Activated T-helper 17 cell treated with anti-CD3 and anti-CD28 coated beads, Interleukin-2, amount 50 U/mL, for 72 hours (primary cell): ENCODE measurements at places on chromosomes 12 and 14.

DNA sequence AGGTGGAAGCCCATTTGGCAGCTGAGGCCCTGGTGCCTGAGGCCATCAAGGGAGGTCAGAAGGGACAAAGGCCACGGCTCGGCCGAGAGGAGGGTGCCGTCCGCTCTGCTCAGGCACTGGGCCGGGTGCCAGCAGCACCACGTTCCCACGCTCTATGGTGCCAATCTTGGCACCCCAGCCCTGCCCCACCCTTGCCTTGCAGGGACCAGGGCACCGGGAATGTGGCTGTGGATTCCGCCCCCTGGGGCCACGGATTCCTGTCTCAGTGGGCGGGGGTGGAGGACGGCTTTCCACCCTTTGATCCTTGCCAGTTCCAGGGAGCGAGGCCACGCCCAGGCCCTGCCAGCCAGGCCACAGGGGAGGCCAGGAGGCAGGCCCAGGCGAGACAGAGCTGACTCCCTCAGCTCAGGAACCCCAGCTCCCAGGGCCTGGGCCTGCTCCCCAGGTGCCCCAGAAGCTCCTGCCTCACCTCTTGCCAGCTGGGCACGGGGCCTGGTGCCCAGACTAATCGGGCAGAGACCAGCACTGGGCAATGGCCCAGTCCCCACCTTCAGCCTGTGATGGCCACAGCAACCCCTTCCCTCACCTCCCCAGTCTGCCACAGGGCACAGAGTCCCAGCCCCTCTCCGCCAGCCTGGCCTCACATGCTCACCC lies 26.4 kb upstream of the GPR132 start:
- no peak for ATAC-seq

- no peak for ATAC-seq
Measured at GRCh38 chr12:91910871-91911388, 234.7 kb downstream of the BTG1 start.

- ATAC-seq: no peak
Measured at GRCh38 chr14:22847661-22848341, 11.4 kb downstream of the MMP14 start.

- ATAC-seq: no peak
Measured at GRCh38 chr14:53999061-53999488, 42.5 kb upstream of the BMP4 start.

- ATAC-seq: no peak
Measured at GRCh38 chr14:75579882-75580281, 1.5 kb downstream of the FLVCR2 start.

GRCh38 chr12:101935890-101936746 lies 58.7 kb downstream of the DRAM1 start:
- ATAC-seq: peak; percentile 94

- ATAC-seq: peak; percentile 77
Measured at GRCh38 chr12:6532051-6532926, 2.0 kb upstream of the GAPDH start.

GRCh38 chr14:95577067-95577800 lies 42.4 kb downstream of the GLRX5 start:
- ATAC-seq: no peak

GRCh38 chr12:46087916-46088439 lies 97.6 kb upstream of the SCAF11 start:
- no peak for ATAC-seq

- ATAC-seq: no peak
Measured at GRCh38 chr14:43803076-43803689, 703.9 kb downstream of the FSCB start.

DNA sequence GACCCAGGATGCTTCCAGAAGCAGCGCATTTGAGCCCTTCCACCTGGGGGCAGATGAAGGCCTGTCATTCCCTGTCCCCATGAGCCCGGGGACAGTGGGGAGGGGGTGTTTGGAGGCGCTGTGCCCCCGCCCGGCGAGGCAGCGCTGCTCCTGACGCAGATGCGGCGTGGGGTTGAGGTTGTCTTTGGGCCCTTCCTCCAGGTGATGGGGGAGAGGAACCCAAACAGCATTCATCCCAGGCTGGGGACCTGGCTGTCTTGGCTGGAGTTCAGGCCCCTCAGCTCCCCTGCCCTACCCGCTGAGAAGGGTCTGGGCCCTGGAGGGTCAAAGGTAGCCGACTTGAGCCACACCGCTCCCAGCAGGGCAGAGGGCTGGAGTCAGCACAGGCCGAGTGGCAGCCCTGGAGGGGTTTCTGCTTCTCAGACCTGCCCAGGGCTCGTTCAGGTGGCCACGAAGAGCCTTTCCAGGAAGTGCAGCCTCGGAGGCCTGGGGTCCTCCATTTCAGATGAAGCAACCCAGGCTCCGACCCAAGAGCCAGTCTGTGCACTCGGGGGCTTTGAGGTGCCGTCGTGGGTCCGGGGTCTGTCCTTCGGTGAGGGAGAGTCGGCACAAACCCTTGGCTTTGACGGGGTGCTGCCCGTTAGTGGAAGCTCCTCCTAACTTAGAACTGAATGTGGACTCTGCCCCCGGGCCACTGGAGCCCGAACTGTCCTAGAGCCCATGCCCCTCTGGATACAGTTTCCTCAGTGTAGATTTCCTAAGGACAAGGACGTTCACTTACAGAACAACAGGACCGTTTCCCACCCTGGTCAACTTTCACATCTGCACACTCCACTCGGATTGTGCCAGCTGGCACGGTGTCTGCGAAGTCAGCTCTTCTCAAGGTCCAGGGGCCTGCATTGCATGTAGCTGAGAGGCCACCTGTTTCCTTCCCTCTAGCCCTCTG lies 16.1 kb downstream of the ACADS start:
- ATAC-seq: no peak

DNA sequence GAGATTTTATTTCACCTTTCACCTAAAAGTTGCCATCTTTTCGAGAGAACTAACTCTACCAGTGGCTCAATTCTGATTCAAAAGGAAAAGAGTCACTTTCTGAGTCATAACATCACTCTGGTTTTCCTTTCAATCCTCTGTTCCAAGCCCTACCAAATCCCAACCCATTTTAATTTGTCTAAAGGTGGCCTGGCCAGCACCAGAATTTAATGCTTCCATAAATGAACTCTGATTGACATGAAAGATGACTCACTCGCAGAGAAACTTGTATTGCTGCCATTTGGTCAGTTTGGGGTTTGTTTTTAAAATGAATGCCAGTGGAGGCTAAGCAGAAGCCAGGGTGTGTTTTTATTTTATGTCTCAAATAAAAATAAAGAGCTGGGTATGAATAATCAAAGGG lies 117.4 kb upstream of the SOX5 start:
- no peak for ATAC-seq

GRCh38 chr12:63206909-63207308 lies 55.9 kb upstream of the AVPR1A start:
- no peak for ATAC-seq

DNA sequence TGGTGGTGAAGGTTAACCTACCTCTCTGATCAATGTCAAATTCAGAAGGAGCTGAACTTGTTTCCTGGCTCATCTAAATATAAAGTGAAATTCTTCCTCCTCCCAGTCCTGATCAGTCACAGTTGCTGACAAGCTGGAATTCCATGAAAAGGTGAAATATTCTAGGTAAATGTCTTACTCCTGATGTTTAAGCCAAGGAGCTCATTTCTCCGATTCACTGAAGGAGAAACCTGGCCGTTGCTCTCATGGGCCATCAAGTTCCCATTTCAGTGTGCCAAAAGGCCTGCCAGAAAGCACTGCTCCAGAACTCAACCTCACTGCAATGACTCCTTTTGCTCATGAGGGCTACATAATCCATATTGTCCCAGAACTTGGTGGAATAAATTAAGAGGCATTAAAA lies 707.5 kb downstream of the GALC start:
- no peak for ATAC-seq

GRCh38 chr12:107469011-107469410 lies 216.6 kb upstream of the PWP1 start:
- ATAC-seq: no peak

- no peak for ATAC-seq
Measured at GRCh38 chr12:64655141-64655540, 44.8 kb downstream of the RASSF3 start.

GRCh38 chr14:32202491-32202997 lies 525 bp downstream of the RNU6-8 start:
- ATAC-seq: no peak

GRCh38 chr12:96308881-96309280 lies 91.4 kb downstream of the CDK17 start:
- ATAC-seq: no peak

DNA sequence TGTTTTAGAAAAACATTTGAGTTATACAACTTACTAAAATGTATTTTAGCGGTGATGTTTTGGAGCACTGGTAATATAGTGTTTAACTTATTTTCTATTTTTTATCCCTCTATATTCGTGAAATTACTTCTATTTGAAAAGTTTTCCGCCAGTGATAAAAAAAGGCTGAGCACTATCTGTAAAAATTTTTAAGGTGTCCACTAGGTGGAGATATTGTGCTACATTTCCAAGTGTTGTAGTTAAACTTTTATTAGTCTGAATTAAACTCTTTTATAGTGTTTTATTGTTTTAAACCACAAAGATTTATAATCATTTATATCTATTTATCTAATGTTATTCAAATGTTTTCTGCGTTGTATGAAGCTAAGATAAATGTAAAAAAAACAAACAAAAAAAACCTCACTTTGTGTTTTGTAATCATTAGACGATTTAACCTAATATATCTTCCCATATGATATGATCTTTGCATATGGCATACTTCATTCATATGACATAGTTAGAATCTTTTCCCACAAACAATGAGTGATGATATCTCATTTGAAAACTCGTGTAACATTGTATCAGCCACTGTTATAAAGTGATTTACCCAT lies 11.8 kb downstream of the ALG10B start:
- no peak for ATAC-seq
